ENCODE measurements at places on chromosomes 1 and 21.

DNA sequence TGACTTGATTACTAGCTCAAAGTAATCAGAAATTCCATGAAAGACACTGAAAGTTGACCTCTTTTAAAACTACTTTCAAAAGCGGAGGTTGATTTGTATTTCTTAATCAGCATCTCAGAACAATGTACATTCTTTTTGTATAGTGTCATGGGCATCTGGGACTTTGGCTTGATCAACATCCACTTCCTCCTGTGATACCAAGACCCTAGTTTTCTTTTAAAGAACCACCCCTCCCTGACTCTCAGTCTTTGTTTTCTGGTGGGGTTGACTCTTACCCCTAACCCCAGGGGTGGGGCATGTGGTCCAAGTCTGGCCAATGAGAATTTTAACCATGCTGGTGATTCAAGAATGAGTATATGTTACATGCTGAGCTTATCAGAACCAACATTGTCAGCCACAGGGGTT, 21.7 kb upstream of the IRF2BP2 start:
- peak; percentile 41 for ATAC-seq

GRCh38 chr1:218494449-218494852, 149.3 kb downstream of the TGFB2 start:
- no peak for ATAC-seq

DNA sequence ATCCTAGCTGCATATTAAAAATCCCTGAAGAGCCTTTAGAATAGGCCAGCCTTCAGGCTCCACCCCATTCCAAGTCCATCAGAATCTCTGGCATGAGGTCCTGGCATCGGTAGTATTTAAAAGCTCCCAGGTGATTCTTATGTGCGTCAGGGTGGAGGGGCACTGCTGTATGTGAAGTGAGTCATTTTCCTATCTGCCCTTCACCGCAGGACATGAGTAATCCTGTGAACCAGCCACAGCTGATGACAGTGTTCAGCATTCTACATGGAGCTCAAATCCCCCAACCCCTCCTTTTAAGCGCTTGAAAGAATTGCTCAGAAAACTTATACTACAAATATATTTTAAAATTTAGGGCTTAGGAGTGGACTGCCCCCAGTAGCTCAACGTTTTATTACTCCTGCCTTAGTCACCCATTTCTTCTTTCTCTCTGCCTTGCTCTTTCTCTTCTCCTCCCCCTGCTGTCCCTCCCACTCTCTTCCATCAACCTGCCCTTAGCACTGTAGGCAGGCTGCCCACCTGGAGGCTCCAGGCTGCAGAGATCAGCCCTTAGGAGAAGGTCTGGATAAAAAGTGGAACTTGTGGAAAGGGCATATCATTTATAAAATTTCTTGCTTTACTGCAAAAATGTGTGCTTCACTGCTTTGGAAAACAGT, 73.8 kb upstream of the ZNF281 start:
- ATAC-seq: no peak

DNA sequence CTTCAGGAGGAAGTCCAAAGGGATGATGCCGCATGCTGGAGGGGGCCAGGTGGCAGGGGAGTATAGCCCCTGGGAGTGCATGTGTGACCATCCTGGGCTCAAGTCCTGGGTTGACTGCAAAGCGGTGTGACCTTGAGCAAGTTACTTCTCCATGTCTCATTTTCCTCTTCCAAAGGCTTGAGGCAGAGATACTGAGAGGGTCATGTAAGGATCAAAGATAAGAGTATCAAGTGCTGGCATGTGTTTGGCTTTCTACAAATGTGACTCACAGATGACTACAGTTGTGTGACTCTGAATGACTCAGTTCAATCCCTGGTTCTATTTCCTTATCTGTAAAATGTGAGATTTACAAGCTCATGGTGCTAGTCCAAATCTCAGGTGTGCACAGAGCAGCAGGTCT, 26.1 kb downstream of the PROK1 start:
- no peak for ATAC-seq

- ATAC-seq: no peak
Measured at GRCh38 chr1:34113362-34113761, 51.7 kb downstream of the CSMD2 start.

GRCh38 chr1:199010933-199011332, 372.1 kb downstream of the PTPRC start:
- ATAC-seq: no peak

DNA sequence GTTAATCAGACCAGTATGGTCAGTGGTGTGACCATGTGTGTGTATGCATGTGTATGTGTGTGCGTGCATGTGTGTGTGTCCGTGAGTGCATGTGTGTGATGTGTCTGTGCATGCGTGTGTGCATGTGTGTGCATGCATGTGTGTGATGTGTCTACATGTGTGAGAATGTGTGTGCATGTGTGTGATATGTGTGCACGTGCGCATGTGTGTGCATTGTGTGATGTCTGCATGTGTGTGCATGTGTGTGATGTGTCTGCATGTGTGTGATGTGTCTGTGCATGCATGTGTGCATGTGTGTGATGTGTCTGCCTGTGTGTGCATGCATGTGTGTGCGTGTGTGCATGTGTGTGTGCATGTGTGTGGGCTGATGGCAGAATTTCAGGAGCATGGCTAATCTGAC, 58.2 kb downstream of the SIK1 start:
- ATAC-seq: no peak

GRCh38 chr1:2598329-2598931, 11.9 kb downstream of the PRXL2B start:
- no peak for ATAC-seq

GRCh38 chr1:19981507-19982312, 2.3 kb upstream of the PLA2G2A start:
- ATAC-seq: no peak

- no peak for ATAC-seq
Measured at GRCh38 chr1:6870571-6870970, 85.3 kb downstream of the CAMTA1 start.

DNA sequence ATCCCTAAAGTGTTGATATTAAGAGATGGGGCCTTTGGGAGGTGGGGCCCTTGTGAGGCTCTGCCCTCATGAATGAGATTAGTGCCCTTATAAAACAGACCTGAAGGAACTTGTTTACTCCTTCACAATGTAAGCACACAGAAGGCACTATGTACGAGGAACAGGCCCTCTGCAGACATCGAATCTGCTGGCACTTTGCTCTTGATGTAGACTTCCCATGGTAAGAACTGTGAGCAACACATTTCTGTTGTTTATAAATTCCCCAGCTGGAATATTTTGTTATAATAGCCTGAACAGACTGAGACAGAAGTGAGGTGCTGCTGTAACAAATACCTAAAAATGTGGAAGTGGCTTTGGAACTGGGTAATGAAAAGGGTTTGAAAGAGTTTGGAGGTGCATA, 193.2 kb downstream of the TGFB2 start:
- ATAC-seq: no peak

DNA sequence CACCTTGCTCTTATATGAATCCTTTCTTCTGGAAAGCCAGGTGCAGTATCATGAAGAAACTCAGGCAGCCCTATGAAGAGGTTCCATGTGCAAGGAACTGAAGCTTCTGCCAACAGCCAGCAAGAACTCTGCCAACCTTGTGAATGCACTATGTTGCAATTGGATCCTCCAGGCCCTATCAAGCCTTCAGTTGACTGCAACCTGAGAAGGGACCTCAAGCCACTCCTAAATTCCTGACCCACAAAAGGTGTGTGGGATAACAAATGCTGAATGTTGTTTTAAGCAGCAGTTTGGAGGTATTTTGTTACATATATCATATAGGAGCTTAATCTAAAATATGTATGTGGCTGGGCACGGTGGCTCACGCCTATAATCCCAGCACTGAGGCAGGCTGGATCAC, 84.0 kb downstream of the RERE start:
- no peak for ATAC-seq

GRCh38 chr1:46394108-46394871, at the start of gene FAAH:
TSS of gene FAAH (plus strand) at chr1:46394317. CDS start at chr1:46394349, 32 bp downstream.
- peak; percentile 94 for ATAC-seq

- ATAC-seq: no peak
Measured at GRCh38 chr1:42851960-42852607, 5.7 kb downstream of the ZNF691 start.

DNA sequence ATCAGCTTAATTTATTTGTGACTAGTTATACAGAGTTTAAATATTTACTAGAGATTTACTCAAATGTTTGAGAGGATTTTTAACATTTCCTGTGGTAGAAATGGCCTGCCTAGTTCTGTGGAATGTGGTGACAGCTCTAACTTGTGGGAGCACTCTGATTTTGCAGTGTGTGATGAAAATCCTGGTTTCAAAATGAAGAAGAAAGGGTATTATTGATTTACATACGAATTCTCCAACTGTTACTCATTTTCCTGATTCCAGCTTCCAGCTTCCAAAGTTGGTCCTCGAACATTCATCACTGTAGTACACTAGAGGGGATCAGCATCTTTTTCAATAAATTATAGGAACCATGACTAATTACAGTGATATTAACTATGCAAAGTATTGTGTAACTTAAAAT, 462.7 kb upstream of the PKN2 start:
- no peak for ATAC-seq

- ATAC-seq: no peak
Measured at GRCh38 chr21:34553151-34553952, 41.3 kb upstream of the KCNE1 start.

GRCh38 chr1:3821447-3821846, 25.1 kb upstream of the LRRC47 start:
- no peak for ATAC-seq

DNA sequence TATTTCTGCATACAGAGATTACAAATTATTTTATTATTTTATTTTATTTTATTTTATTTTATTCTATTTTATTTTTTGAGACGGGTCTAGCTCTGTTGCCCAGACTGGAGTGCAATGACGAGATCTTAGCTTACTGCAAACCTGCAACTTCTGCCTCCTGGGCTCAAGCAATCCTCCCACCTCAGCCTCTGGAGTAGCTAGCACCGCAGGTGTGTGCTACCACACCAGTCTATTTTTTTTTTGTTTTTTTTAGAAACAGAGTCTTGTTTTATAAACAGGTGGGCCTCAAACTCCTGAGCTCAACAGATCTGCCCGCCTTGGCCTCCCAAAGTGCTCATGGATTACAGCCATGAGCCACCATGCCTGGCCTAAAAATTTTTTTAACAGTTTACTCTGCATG, 88.1 kb downstream of the PCP4 start:
- no peak for ATAC-seq

DNA sequence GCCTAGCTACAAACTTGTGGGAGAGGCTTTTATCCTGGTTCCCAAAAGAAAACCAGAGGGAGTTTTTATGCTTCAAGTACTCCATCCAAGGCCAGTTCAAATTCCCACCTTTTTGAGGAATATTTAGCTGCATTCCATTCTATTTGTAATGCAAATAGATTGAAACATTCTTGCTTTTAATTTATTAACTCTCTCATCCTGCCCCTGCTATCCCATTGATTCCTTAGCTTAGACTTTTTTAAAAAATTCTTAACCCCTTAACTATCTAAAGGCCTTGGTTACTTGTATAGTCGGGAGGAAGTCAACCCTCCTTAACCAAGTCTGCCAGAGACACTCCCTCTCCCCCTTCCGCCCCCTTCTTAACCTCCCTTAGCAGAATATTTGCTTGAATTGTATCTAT, 2.5 kb upstream of the MOV10 start:
- ATAC-seq: no peak

GRCh38 chr1:45621895-45622523, 1.8 kb downstream of the CCDC17 start:
- no peak for ATAC-seq

DNA sequence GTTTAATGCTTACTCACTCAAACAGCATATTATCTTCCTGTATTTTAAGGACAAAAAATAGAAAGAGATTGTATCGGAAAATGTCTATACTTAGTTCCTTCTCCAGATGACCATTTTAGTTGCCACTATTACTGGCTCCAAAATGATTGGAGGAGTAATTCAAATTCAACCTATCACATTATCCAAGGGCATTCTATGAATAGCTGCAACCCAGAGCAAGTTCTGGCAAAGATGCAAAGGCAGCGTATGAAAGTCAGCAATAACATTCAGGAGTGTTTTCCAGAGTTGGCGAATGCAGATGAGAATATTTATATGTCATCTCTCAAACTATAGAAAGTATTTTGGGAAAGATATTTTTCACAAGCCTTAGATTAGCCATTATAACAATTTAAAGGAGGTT, 389.8 kb upstream of the ADGRL2 start:
- ATAC-seq: no peak

- ATAC-seq: no peak
Measured at GRCh38 chr1:188958461-188959115, 1519.1 kb downstream of the BRINP3 start.

DNA sequence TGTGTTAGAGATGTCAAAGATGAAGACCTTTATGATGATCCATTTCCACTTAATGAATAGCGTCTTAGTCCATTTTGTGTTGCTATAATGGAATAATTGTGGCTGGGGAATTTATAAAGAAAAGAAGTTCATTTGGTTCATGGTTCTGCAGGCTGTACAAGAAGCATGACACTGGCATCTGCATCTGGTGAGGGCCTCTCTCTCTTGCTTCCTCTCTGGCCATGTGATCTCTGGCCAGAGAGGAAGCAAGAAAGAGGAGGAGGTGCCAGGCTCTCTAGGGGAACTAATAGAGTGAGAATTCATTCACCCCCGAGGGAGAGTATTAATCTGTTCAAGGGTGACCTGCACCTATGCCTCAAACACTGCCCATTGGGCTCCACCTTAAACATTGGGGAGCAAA, 242.8 kb downstream of the DISC1 start:
- no peak for ATAC-seq

GRCh38 chr1:71093938-71094337, 13.1 kb upstream of the ZRANB2 start:
- ATAC-seq: no peak

- no peak for ATAC-seq
Measured at GRCh38 chr21:25031750-25032149, 575.5 kb downstream of the MRPL39 start.

DNA sequence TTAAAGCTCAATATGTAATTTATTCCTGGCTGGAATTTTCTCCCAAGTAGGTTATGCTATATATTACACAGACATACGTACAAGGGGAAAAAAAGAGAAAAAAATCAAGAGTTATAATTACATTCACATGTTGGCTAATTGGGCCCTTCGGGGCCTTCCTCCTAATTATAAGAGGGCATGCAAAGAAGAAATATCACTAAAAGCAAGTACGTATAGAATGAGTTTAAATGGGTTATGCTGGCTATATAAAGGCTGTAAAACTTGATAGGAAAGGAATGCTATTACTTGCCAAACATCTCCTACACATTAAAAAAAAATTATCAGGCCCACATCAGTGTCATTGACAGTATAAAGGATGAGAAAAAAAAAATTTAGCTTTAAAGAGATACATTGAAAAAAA, 1396.1 kb upstream of the ADGRL4 start:
- ATAC-seq: no peak

Measured in gastroesophageal sphincter (tissue), 4 donors.